CD4-positive, alpha-beta T cell treated with Interleukin-15 for 1 hour (primary cell): ENCODE measurements at places on chromosomes 7 and 10.

GRCh38 chr10:128337860-128338378 is 211.7 kb upstream of the MKI67 start:
- no peak for DNase-seq

- DNase-seq = no peak
These were observed 198.2 kb downstream of the EBF3 start for GRCh38 chr10:129765664-129766550.

GRCh38 chr10:132978542-132978941 is 36.2 kb upstream of the CFAP46 start:
- no peak for DNase-seq

DNA sequence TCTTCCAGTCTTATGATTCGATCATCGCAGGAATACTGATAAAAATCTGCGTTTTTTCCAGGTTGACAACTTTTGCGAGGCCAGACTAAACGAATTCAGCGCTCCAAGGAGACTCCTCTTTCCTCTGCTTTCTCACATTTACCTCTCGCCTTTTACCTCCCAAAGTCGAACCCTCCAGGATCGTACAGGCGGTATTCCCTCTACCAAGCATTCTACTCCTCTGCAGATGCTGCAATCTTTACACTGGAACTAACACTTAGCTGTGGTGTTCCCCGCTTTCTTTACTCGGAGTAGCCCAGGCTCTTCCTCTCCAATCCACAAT is 449 bp downstream of the NUDT5 start:
- no peak for DNase-seq

- no peak for DNase-seq
These were observed 102.5 kb downstream of the TRIL start for GRCh38 chr7:28855538-28856217.
